Activated naive CD4-positive, alpha-beta T cell (primary cell): ENCODE measurements at places on chromosomes 1 and 21.

GRCh38 chr1:5751833-5752745 is 240.1 kb downstream of the NPHP4 start:
- DNase-seq, result no peak

GRCh38 chr1:85146972-85147359 is 53.9 kb downstream of the SYDE2 start:
- DNase-seq, result no peak

GRCh38 chr1:212700892-212701819 is 1.5 kb upstream of the BATF3 start:
- no peak for DNase-seq

DNA sequence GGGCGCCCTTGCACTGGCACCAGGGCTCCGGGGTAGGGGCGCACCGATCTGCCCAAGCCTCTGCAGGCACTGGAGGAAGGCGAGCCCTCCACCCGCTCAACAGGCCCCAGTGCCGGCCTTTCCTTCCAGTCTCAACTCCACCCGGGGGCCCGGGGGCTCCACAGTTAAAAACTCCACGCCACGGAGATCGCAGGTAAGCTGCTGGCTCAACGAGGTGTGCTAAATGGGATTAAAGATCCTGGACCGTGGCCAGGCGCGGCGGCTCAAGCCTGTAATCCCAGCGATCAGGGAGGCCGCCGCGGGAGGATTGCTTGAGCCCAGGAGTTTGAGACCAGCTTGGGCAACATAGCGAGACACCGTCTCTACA is 536 bp downstream of the HSF2BP start:
- DNase-seq, result no peak

DNA sequence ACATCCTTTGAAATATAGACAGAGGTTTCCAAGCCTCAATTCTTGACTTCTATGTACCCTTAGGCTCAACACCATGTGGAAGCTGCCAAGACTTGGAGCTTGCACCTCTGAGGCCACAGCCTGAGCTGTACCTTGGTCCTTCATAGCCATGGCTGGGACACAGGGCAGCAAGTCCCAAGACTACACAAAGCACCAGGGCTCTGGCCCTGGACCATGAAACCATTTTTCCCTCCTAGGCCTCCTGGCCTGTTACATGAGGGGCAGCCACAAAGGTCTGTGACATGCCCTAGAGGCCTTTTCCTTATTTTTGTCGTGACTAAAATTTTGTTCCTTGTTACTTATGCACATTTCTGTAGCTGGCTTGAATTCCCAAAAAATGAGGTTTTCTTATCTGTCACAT is 953.1 kb upstream of the ADGRL4 start:
- no peak for DNase-seq

DNA sequence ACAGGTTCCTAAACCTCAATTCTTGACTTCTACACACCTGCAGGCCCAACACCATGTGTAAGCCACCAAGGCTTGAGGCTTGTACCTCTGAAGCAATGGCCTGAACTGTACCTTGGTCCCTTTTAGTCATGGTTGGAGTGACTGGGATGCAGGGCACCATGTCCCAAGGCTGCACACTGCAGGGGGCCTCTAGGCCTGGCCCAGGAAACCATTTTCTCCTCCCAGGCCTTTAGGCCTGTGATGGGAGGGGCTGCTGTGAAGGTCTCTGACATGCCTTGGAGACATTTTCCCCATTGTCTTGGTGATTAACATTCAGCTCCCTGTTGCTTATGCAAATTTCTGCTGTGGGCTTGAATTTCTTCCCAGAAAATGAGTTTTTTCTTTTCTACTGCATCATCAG is 75.8 kb upstream of the ZNF678 start:
- no peak for DNase-seq
